Activated CD8-positive, alpha-beta memory T cell treated with anti-CD3 and anti-CD28 coated beads for 4 hours (primary cell): ENCODE measurements at places on chromosomes 6 and 20.

DNA sequence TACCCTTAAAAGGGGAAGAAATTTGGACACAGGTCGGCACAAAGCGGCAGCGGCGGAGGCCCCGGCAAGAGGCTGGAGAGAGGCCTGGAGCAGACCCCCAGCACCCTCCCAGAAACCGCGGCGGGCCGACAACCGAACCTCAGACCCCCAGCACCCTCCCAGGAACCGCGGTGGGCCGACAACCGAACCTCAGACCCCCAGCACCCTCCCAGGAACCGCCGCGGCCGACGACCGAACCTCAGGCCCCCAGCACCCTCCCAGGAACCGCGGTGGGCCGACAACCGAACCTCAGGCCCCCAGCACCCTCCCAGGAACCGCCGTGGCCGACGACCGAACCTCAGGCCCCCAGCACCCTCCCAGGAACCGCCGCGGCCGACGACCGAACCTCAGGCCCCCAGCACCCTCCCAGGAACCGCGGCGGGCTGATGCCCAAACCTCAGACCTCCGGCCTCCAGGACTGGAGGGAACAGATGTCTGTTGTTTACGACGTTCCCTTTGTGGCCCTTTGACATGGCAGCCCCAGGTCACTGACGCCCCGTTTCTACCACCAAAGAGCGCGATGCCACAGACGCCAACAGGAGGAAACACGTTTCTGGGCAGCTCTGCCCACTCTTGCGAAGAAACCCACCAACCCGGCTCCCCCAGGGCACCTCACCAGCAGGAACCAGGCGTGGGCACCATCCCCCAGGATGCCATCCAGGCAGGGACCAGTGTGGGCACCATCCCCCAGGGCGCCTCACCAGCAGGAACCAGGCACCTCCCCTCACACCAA, 28.4 kb downstream of the ZBTB46 start:
- DNase-seq, result no peak

DNA sequence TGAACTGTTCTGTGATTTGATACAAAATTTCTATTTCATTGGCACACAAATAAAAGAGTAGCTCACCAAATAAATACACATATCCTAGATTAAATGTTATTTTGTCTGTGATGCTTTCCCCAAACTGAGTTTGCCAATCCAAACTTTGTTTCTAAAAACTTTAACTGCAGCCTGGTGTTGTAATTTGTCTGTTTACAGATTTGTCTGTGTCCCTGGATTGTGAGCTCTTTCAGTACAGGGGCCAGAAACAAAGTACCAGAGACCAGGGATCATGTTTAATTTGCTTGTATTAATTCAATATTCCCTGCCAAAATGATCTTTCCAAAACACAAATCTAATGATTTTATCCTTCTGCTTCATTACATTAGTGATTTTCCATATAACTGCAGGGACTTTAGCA, 1044.6 kb upstream of the GJE1 start:
- no peak for DNase-seq

- DNase-seq, result no peak
These were observed 347.9 kb upstream of the EYS start for GRCh38 chr6:66054967-66055366.

- peak; percentile 47 for DNase-seq
These were observed 18.9 kb downstream of the PCNA start for GRCh38 chr20:5100684-5101347.

GRCh38 chr6:15063253-15063853, 182.5 kb upstream of the JARID2 start:
- DNase-seq, result no peak

GRCh38 chr6:30626484-30627366, at the start of gene ATAT1:
Gene ATAT1 (plus strand): TSS chr6:30626874.
- DNase-seq, result peak; percentile 78

GRCh38 chr6:43977404-43978111, 149.7 kb downstream of the MRPL14 start:
- no peak for DNase-seq

DNA sequence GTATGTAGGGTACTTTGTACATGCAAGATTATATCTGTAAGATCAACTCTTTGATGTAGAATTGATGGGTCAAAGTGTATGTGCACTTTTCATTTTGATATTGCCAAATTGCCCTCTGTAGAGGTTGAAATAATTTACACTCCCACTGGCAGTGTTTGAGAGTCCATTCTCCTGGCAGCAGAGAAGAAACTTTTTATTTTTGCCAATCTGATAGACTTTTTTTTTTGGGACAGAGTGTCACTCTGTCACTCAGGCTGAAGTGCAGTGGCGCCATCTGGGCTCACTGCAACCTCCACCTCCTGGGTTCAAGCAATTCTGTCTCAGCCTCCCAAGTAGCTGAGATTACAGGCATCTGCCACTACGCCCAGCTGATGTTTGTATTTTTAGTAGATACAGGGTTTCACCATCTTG, 199.2 kb downstream of the ZFAND3 start:
- no peak for DNase-seq

- DNase-seq, result no peak
These were observed 343.6 kb upstream of the SASH1 start for GRCh38 chr6:147999001-147999540.

- no peak for DNase-seq
These were observed 42.8 kb upstream of the DYNLRB1 start for GRCh38 chr20:34473262-34473883.
